ENCODE measurements at places on chromosomes 7 and 10.

GRCh38 chr7:70372768-70373515 is 759.0 kb upstream of the GALNT17 start:
- DNase-seq, result no peak

DNA sequence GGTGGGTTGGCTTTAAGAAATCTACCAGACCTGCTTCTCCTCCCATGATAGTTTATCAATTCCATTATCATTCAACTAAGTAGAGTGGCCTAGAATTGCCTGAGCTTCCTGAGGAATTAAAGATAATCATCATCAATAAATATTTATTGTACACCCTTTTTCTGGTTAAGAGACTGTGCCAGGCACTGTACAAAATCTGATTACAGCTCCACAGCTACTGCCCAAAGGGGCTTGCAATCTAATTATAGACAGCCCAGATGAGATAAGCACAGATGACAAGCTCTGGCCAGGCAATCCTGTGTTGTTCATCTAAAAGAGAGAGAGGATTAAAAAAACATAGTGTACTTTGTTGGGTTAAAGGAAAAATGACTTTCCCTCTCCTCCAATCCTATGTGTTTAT is 586.4 kb downstream of the GATA3 start:
- DNase-seq, result no peak

DNA sequence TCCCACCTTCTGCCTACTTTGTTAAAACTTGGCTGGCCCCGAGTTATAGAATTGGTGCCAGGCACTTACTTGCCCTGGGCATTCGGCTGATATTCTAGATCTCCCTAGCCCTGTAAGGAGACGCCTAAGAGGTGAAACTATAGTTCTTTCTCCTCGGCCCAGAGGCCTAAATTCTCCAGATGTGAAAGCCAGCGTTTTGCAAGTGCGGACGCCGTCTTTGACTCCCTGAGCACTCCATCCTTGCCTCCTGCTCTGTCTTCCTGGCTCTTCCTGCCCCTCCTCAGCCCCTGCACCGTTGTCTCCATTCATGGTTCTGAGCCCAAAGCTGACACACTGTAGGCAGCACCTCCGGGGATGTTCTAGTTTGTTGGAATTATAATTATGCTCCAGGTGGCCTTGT is 11.2 kb downstream of the SMKR1 start:
- no peak for DNase-seq

GRCh38 chr10:65753532-65753931 is 1172.3 kb upstream of the LRRTM3 start:
- no peak for DNase-seq

DNA sequence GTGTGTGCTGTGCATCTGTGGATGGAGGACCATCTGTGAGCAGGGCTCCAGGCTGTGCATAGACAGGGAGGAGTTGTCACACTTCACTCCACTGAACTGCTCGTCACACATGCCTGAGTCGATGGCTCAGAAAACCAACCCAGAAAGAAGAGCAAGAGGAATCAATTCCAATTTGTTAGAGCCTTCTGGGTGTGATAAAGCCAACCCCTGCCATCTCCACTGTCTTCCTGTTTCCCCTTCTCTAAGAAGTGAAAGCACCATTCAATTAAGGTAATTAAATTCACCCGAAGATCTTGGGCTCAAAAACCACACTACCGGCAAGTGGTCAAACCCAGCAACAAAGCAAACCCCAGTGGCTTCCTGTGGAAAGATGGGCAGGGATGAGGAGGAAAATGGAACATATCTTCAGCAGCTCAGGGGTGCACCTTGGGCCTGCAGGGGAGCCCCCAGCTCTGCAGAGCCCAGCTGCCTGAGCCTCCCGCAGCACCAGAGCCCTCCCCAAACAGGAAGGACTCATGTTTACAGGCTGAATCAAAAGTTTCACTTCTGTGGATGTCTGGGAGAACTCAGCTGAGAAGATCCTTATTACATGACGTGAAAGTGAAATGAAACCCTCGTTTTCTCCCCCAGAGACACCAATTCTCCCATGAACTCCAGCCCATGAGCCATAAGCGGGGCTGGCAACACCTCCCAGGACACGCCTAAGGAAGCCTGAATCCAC is 10.9 kb downstream of the C10orf71 start:
- DNase-seq, result no peak

DNA sequence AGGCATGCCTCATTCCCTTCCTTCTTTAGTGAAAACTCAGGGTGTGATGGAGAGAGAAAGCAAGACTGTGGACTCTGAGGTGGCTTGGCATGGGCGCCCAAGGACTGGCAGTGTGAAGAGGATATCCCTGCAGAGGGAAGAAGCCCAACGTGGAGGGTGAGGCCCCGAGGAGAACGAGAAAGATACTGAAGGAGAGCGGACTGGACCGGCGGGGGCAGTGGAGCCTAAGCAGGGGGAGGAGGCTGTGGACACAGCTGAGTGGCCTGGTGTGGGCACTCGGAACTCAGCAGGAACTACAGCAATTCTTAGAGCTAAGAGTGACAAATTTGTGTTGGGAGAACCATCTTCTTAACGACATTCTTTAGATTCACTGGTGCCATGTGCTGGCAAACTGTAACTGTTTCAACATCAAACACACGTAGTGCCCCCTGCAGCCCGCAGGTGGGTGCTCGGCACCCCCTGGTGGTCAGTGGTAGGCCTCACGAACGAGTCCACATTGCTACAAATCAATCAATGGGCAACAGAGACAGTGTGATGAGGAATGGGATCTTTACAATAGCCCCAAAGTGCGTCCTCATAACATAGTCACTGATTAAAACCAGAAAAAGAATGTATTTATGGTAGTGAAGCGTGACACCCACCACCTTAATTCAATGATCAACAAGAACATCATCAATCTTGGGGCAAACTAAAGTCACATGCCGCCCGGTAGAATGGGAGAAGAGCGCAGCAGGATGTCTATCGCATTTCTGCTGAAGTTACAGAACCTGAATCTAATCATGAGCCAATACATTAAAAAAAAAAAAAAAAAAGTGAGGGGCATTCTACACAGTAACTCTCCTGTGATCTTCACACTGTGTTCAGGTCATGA is 2.0 kb upstream of the SFTPA1 start:
- DNase-seq, result no peak

GRCh38 chr7:27492224-27492623 is 170.5 kb downstream of the HIBADH start:
- DNase-seq, result no peak

GRCh38 chr10:68562661-68563570 is 2.8 kb downstream of the TET1 start:
- no peak for DNase-seq

DNA sequence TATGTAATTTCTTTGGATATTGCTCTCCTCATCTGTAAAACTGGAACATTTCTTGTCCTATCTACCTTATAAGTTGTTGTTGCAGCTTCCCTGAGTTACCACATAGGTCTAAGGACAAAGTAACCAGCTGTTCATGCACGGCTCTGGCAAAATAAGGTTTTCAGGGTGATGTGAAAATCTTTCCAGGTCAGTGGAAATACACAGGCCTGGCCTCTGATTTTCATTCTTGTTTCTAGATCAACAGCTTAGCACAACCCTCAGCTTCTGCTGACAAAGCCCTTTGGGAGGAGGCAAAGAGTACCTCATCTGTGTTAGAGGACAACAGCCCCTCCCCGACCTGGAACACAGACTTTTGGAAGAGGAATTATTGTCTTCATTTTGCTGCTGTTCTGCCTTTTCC is 117.5 kb upstream of the AGK start:
- no peak for DNase-seq

GRCh38 chr10:78162853-78163252 is 129.2 kb downstream of the RPS24 start:
- no peak for DNase-seq

DNA sequence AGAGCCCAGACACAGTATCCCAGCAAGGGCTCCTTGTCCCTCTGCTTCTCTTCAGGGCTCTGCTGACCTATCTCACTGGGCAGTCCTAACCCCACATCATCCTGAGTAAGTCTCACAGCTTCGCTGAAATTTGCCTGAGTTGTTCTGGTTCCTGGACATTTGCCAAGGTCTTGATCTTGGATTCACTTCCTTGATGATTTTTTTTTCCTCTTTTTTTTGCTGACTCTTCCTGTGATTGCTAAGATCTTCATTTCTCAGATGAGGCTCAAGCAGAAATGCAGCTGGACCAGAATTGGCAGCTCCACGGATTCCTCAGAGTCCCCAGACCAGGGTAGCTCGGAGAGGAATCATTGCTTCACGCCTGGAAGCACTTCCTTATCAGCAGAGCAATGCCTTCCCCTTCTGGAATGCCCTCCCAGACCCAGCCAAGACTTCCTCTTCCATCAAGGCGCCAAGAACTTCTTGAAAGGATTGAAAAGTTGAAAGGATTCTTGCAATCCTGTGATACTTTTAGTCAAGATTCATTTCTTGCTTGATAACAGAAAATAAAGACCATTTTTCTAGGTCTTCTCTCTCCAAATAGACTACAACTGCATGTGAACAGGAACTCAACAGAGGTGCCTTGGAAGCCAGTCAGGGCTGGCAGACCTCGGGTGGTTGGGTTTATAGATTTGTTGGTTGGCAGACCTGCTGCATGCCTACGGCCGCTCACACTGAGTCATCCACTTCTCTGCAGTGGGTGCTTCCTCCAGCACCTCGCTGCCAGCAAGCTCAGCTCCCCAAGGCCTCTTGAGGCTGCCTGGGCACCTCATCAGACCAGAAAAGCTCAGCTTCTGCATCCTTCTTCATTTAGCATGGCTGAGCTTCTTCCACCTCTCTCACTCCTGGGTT is 8.8 kb upstream of the AFAP1L2 start:
- no peak for DNase-seq

- no peak for DNase-seq
Measured at GRCh38 chr10:45404087-45404769, 30.2 kb downstream of the ALOX5 start.

GRCh38 chr7:111535142-111535870 is 27.0 kb downstream of the IMMP2L start:
- no peak for DNase-seq

- DNase-seq, result no peak
Measured at GRCh38 chr10:115696747-115697146, 576.3 kb downstream of the GFRA1 start.

- DNase-seq, result no peak
Measured at GRCh38 chr10:12638103-12638502, 288.8 kb downstream of the CAMK1D start.

GRCh38 chr7:137576481-137576880 is 232.9 kb upstream of the PTN start:
- no peak for DNase-seq

- DNase-seq, result no peak
Measured at GRCh38 chr10:126570621-126571602, 99.6 kb downstream of the C10orf90 start.

DNA sequence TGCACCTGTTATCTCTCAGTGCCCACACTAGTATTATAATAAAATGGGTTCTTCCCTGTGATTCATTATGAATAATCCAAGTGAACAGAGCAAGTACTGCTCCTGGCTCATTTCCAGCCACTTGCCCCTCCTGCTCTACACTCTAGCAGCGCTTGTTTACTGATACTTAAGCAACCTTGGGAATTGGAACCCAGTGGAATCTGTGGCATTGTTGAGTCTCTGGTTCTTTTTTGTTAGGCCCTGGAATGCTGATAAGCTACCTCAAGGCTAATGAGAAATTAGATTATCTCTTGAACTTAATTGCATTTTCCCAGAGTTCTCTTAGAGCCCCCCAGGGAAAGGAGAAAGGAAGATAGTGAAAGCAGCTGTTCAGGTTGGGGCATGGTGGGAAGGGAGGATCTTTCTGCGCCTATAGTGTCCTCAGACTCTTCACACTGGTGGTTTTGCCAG is 34.0 kb downstream of the PRKAR2B start:
- no peak for DNase-seq

DNA sequence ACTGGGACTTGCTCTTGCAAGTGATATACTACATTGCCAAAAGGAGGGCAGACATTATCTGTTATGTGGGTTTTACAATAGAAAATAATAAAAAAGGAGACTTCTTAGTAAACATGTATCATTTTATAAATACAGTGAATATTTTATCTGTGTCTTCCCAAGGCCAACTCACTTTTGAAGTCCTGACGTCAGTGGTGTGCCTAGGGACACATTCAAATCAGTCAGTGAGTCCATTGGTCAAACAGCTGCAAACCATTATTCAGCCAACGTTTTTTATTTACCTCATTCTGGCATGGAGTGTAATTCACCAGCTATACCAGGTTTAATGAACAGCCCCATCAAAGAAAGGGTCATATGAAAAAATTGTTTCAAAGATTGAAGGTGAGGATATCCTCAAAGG is 263.7 kb downstream of the IPMK start:
- DNase-seq, result no peak

DNA sequence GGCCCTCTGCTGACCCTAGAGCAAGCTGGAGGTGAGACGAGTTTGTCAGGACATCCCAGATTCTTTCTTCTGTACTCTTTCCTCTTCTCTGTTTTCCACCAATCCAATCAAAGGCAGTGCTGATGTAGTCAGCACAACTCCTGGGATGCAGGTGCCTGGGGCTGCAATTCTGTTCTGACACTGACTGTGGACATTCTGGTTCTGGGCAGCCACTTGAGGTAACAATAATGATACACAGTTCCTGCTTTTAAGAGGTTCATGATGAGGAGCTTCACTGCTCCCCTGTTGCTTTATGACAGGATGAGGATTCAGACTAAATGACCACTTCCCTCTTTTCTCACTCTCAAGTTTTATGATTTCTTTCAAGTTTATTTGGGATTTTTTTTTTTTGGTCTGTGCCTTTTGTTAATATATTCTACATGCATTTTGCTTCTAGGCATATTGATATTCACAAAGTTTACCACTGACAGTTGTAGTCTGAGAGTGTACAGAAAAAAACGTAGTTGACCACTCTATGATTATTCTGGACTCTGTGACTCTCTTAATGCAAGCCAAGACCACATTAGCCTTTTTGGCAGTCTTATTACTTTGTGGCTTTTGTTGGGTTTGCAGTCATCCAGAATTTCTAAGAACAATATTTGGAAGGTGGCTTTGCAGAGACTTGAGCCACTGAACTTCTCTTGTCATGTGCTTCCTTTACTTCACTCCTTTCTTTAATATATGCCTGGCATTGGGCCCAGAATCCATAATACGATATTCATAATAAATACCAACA is 247.6 kb downstream of the AUTS2 start:
- no peak for DNase-seq

- DNase-seq, result no peak
Measured at GRCh38 chr10:57692255-57692980, 575.3 kb downstream of the IPMK start.

DNA sequence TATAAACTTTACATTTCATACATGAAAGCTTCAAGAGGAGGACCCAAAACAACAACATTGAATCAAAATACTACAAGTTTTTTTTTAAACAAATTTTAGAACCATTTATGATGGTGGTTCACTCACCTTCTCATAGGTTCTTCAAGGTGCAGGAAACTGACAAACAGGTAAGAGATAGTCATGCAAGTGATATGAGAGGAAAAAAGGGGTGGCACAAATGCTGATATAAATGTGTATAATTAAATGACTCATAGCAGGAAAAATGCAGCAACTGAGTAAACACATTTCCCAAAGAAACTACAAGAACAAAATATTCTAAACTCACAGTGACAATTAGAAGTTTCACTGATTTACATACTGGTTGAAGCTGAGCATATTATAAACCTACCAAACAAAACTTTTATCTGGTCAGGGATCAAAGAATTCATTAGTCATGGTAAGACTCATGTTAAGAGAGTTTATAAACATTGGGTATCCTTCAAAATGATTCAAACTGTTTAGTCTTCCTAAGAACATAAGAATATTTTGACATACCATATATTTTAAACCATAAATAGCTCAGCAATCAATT is 14.1 kb downstream of the ZWINT start:
- DNase-seq, result no peak
